Smooth muscle cell of the pulmonary artery (primary cell): ENCODE measurements at places on chromosomes 7 and 10. TPM values are rescaled to one million over a fixed set of nuclear protein-coding genes. Genes with fewer than 3 reads are reported as not detected.

MEST gene
- 262 and 361 TPM in 2 replicates for total RNA-seq

SSMEM1 gene
- not detected in 2 replicates for total RNA-seq

SPAM1 gene
- total RNA-seq: not detected in 2 replicates

GNGT1 gene
- not detected in 2 replicates for total RNA-seq

AKAP9 gene
- total RNA-seq: 33.9 and 41.4 TPM in 2 replicates

GIGYF1 gene
- 12.6 and 18.8 TPM in 2 replicates for total RNA-seq

NUTM2E gene
- total RNA-seq: not detected in 2 replicates

SAP25 gene
- 0.13 TPM in 1 of 2 replicates, not detected in the other for total RNA-seq

TMEM270 gene
- total RNA-seq: not detected in 2 replicates

ABCA13 gene
- total RNA-seq: 0.20 and 0.36 TPM in 2 replicates

NPC1L1 gene
- 0.07 and 0.13 TPM in 2 replicates for total RNA-seq

KAT6B gene
- total RNA-seq: 34.0 and 35.2 TPM in 2 replicates

BTBD16 gene
- 0.13 TPM in 1 of 2 replicates, not detected in the other for total RNA-seq

OR2A12 gene
- not detected in 2 replicates for total RNA-seq

ITGB8 gene
- 95.7 and 171 TPM in 2 replicates for total RNA-seq

GBF1 gene
- 50.8 and 56.1 TPM in 2 replicates for total RNA-seq

CNPY4 gene
- 29.6 and 41.7 TPM in 2 replicates for total RNA-seq

ANKRD22 gene
- 0.07 TPM in 1 of 2 replicates, not detected in the other for total RNA-seq

SLC26A5 gene
- not detected in 2 replicates for total RNA-seq

AKR1C8 gene
- total RNA-seq: not detected in 2 replicates

SND1 gene
- total RNA-seq: 203 and 212 TPM in 2 replicates

PAPOLB gene
- 0.07 and 0.39 TPM in 2 replicates for total RNA-seq

CYP2C19 gene
- not detected in 2 replicates for total RNA-seq

RBP3 gene
- not detected in 2 replicates for total RNA-seq

PON1 gene
- not detected in 2 replicates for total RNA-seq

WIPF3 gene
- 0.07 TPM in 2 replicates for total RNA-seq

BICC1 gene
- total RNA-seq: 78.2 and 124 TPM in 2 replicates

PANK1 gene
- total RNA-seq: 6.6 and 7.0 TPM in 2 replicates

AKR1C4 gene
- total RNA-seq: not detected in 2 replicates

SPOCK2 gene
- 0.26 and 0.69 TPM in 2 replicates for total RNA-seq

ADRB1 gene
- total RNA-seq: not detected in 2 replicates

OPN4 gene
- not detected in 2 replicates for total RNA-seq

IQUB gene
- total RNA-seq: 0.63 and 0.85 TPM in 2 replicates

FBXO24 gene
- 0.13 and 0.20 TPM in 2 replicates for total RNA-seq

CYP2C9 gene
- not detected in 2 replicates for total RNA-seq

CCDC201 gene
- 0.03 TPM in 1 of 2 replicates, not detected in the other for total RNA-seq

CYP3A4 gene
- not detected in 2 replicates for total RNA-seq

KEL gene
- 0.13 TPM in 1 of 2 replicates, not detected in the other for total RNA-seq

SEC31B gene
- total RNA-seq: 2.7 and 4.8 TPM in 2 replicates

LMOD2 gene
- total RNA-seq: not detected in 2 replicates

TMEM178B gene
- 0.52 and 2.3 TPM in 2 replicates for total RNA-seq

ZNF853 gene
- 0.78 and 0.99 TPM in 2 replicates for total RNA-seq

COL13A1 gene
- total RNA-seq: 5.0 and 38.9 TPM in 2 replicates

HOXA6 gene
- total RNA-seq: 1.4 TPM in 1 of 2 replicates, not detected in the other

CALML5 gene
- total RNA-seq: not detected in 2 replicates

OR2A42 gene
- 0.03 TPM in 1 of 2 replicates, not detected in the other for total RNA-seq

ZNF365 gene
- 6.0 and 11.0 TPM in 2 replicates for total RNA-seq

CADPS2 gene
- 14.4 and 18.3 TPM in 2 replicates for total RNA-seq

IGF2BP3 gene
- total RNA-seq: 20.2 and 77.8 TPM in 2 replicates

DIP2C gene
- total RNA-seq: 27.9 and 40.9 TPM in 2 replicates

FBXL13 gene
- 1.4 and 2.0 TPM in 2 replicates for total RNA-seq

GPR26 gene
- total RNA-seq: not detected in 2 replicates

TMEM273 gene
- 0.13 and 0.33 TPM in 2 replicates for total RNA-seq

COX19 gene
- 9.8 and 10.1 TPM in 2 replicates for total RNA-seq

SYCE1 gene
- total RNA-seq: 0.07 TPM in 1 of 2 replicates, not detected in the other

ANK3 gene
- total RNA-seq: 67.8 and 313 TPM in 2 replicates

UPP1 gene
- total RNA-seq: 11.7 and 13.2 TPM in 2 replicates
